ENCODE measurements at places on chromosomes 5 and 9.

DNA sequence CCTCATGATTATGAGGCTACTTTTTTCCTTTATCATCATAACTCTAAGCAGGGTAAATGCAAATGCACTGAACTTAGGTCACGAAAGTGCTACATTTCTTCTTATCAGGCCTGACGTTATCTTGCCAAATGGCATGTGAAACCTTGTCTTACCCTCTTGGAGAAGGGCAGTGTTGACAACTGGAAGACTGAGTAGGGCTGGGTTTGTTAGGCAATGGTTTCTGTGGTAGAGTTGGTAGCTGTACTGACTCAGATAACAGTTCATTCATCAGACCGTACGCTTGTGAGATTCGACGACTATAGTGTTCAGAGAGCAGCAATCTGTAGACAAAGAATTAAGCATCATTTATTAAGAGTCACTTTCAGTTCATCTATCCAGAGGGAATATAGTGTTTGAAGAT lies 127.7 kb downstream of the CPLANE1 start:
- DNase-seq: no peak

DNA sequence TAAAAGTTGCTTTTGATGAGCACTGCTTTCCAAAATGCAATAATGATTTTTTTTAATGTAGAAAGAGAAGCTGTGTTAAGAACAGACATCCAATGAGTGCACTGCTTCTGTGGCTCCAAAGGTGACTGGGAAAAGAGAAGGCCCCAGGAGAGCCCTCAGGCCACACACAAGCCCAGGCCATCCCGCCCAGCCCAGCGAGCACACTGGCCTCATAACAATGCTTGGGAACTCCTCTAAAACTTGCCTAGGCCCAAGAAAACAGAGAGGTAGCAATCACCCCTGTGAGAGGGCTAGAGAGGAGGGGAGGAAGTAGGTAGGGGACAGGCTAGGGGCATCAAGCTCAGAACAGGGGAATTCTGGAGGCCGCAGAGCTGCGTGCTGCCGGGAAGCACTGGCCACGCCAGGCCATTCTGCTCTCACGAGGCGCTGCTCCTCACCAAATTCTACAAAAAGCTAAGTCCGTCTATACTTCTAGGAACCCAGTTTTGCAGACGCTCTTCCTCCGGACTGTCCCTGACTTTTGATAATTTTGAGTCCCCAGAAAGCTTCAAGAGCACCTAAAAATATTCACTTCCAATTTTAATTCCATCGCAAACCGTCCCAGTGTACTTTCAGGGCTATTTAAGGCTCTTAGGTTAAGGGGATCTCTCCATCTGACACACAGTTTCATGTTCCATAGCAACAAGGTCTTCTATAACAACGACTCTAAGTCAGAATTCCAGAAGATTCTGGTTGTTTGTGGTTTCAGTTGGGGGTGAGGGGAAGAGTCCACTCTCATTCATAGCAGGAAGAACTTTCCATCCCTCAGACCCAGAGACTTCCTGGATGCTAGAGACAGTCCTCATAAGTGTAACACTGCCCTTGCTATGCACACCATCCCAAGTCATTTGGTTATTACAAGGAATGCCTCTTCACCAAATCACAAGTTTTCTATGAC lies 51.0 kb downstream of the HABP4 start:
- DNase-seq: no peak

DNA sequence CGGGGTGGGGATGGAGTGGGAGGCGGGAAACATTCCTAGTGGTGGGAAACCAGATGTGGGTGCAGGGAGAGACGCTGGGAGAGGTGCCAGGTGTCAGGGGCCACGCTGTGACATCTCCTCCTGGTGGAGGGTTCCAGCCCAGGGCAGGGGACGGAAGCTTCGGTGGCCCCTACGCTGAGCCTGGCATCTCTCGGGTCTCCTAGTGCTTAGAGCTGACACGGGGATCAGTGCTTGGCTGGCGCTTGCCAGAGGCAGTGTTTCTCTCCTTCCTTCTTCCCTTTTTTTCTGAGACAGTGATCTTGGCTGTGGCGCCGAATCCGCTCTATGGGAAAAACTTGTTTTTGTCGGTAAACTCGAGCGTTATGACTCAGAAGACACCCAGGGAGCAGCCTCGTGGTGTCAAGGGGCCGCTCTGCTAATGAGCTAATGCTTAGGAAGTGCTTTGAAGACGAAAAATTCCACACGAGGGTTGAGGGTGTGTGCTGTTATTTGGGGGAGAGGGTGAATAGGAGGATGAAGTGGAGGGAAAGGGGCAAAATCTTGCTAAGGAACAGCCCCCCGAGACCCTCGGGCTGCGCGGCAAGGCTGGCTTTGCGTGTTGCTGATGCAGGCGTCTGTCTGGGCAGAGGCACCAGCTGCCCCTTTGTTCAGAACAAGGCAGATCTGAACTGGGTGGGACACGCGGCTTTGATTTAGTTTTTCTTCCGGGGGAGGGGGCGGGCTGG lies 20.4 kb upstream of the IER5L start:
- peak; percentile 78 for DNase-seq

- no peak for DNase-seq
Observed at GRCh38 chr5:129445379-129445778, 14.7 kb upstream of the ADAMTS19 start.

- DNase-seq: no peak
Observed at GRCh38 chr9:93541005-93541404, 35.4 kb upstream of the PHF2 start.

DNA sequence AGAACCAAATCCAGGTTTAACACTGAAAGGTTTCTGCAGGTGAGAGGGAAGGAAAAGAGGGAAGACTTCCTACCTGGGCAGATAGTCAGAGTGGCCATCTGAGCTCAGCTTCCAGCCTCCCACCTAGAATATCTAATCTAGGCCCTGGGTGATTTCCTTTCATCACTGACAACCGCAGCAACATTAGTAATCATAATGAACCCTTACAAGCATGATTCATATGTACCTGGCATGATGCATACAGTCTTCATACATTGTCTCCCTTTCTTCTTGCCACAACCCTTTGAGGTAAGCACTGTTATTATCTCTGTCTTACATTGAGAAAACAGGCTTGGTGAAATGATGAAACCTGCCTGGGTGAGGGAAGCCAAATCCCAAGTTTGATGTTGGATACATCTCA lies 13.5 kb downstream of the AFAP1L1 start:
- DNase-seq: no peak

- no peak for DNase-seq
Observed at GRCh38 chr5:116529615-116530014, 45.0 kb downstream of the SEMA6A start.

- no peak for DNase-seq
Observed at GRCh38 chr5:98570661-98571191, 202.7 kb upstream of the RGMB start.

DNA sequence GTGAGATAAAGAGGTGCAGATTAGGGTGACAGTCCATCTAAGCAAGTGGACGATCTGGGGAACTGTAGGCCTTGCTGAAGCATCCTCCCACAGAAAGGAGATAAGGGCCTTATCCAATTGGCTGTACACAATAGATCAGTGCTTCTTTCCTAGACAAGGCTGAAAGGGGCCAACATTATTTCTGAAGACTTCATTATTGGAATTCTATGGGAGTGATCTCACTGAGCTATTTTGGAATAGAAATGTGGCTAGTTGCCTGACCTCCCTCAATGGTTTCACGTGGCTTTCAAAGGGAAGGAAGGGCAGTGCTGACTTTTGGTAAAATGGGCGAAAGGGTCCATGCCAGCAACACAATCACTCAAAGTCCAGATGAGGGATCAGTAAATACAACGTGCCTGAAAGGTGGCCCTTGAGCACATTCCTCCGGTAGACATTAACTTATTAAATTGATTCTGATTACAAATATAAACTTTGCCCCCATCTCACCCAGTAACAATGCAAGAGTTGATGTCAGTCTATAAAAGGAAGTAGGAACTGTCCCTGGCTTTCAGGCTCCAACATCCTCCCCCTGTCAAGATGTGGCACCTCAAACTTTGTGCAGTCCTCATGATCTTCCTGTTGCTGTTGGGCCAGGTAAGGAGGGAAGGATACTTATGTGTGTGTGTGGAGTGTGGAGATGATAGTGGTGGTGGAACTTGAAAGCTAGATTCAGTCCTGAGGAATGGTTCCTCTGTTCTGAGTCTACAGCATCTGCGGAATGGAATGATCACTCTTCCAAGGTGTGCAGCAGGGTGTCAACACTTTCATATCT lies at the start of gene LEAP2:
LEAP2 (plus strand) TSS at position 550 of the 811 bp plus-strand sequence; CDS start at position 577, 27 bp downstream.
- DNase-seq: no peak

All from Right ventricle myocardium superior (tissue), 1 donor.